ENCODE measurements at places on chromosomes 13 and 19.

DNA sequence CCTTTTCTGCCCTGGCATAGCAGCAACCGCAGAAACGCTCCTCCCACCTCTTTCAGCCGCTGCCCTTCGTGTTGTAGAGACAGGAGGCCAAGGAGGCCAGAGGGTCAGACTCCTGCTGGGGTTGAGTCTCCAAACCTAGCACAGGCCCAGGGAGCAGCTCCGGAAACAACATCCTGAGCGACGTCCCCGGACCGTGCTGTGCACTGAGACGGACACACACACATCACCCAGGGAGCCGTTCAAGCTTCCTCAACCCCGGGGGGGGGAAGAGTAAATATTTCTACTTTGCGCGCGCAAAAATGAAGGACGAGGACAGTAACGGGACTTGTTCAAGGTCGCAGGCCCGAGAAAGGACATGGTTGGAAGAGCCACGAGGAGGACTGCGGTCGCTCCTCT, 657 bp downstream of the ZNF550 start:
- DNase-seq, result no peak

DNA sequence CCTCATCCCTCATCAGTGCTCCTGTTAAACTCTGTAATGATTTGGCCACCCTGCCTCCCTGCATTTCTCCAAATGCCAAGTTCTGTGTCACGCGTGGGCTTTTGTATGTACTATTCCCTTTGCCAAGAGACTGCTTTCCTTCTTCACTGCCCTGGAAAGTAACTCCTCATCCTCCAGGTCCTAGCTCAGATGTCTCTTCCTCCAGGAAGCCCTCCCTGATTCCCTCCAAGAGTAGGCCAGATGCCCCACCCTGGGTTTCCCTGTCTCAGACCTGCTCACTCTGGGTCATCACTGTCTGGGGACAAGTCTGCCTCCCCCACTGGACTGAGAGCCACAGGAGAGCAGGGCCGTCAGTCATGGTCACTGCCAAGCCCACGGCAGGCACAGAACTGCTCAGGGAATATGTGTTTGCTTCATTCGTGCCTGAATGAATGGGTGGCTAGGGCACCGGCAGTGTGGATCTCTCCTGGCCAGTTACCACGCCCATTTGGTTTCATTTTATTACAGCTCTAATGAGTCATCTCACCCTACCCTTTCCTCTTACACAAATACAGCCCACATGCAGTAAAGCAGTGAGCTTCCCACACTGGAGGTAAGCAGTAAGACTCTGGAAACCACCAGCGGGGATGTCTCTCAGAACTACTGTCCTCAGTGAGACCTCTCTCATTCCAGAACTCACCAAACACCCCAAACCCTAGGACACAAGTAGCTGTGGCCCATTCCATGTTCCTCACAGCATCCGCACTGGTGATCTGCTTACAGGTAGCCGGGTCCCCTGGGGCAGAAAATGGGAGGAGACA, 12.1 kb upstream of the GPR4 start:
- no peak for DNase-seq

- no peak for DNase-seq
Observed at GRCh38 chr19:20470345-20471135, 95.0 kb downstream of the ZNF737 start.

- DNase-seq, result no peak
Observed at GRCh38 chr13:30690282-30691188, 44.8 kb upstream of the ALOX5AP start.

GRCh38 chr13:58843071-58843470, 1211.5 kb downstream of the PCDH17 start:
- no peak for DNase-seq

- no peak for DNase-seq
Observed at GRCh38 chr19:46670813-46671212, 9.8 kb upstream of the DACT3 start.

GRCh38 chr19:9906475-9907087, 29.7 kb downstream of the OLFM2 start:
- peak; percentile 5 for DNase-seq

DNA sequence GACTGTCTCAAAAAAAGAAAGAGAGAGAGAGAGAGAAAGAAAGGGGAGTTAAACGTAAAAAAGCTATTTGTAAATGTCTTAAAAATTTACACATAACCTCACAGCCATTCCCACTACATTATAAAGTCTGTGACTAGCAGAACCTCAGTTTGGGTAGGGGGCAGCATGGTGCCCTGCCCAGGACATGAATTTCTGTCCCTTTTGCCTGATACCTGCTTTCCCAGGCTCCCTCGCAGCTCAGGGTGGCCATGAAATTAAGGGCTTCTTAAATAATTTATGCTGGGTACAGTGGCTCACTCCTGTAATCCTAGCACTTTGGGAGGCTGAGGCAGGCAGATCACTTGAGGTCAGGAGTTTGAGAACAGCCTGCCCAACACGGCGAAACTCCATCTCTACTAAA, 4.8 kb downstream of the IFNL1 start:
- DNase-seq, result no peak

GRCh38 chr13:44951184-44951583, 38.1 kb downstream of the NUFIP1 start:
- DNase-seq, result no peak

- no peak for DNase-seq
Observed at GRCh38 chr13:81275666-81276258, 934.8 kb upstream of the SPRY2 start.

GRCh38 chr13:66461021-66461420, 769.1 kb downstream of the PCDH9 start:
- DNase-seq, result no peak

GRCh38 chr19:10292789-10293636, 3.3 kb downstream of the ICAM5 start:
- DNase-seq, result no peak

GRCh38 chr13:66200555-66200954, 1029.6 kb downstream of the PCDH9 start:
- no peak for DNase-seq

All from nucleus accumbens (tissue), 56 donors.